ENCODE measurements at places on chromosomes 16 and 17. TPM values are rescaled to one million over a fixed set of nuclear protein-coding genes. Genes with fewer than 3 reads are reported as not detected.

KCNJ18 gene
- not detected for total RNA-seq

ROGDI gene
- 6.0 TPM for total RNA-seq

ETV4 gene
- not detected for total RNA-seq

RNF43 gene
- 3.1 TPM for total RNA-seq

PHKG2 gene
- 23.4 TPM for total RNA-seq

MILR1 gene
- total RNA-seq, result 5.4 TPM

MLYCD gene
- total RNA-seq, result 6.8 TPM

BEAN1 gene
- total RNA-seq, result 0.60 TPM

STARD3 gene
- total RNA-seq, result 34.5 TPM

ABCC3 gene
- 7.8 TPM for total RNA-seq

TAT gene
- 1.3 TPM for total RNA-seq

NUP85 gene
- total RNA-seq, result 50.8 TPM

ATP2C2 gene
- total RNA-seq, result not detected

AXIN2 gene
- 46.6 TPM for total RNA-seq

SEPTIN12 gene
- 0.32 TPM for total RNA-seq

CX3CL1 gene
- total RNA-seq, result 2.2 TPM

PPY gene
- not detected for total RNA-seq

SULT1A2 gene
- total RNA-seq, result 0.78 TPM

HAP1 gene
- 0.66 TPM for total RNA-seq
